NAMALWA (cell line): ENCODE measurements at places on chromosomes 12 and 14.

- DNase-seq, result no peak
These were observed 151.0 kb upstream of the NAV3 start for GRCh38 chr12:77679686-77680085.

- DNase-seq, result peak; percentile 87
These were observed at the start of gene RILPL2 for GRCh38 chr12:123436017-123436964. RILPL2 (minus strand) TSS chr12:123436684; CDS start chr12:123436420, 264 bp downstream.

DNA sequence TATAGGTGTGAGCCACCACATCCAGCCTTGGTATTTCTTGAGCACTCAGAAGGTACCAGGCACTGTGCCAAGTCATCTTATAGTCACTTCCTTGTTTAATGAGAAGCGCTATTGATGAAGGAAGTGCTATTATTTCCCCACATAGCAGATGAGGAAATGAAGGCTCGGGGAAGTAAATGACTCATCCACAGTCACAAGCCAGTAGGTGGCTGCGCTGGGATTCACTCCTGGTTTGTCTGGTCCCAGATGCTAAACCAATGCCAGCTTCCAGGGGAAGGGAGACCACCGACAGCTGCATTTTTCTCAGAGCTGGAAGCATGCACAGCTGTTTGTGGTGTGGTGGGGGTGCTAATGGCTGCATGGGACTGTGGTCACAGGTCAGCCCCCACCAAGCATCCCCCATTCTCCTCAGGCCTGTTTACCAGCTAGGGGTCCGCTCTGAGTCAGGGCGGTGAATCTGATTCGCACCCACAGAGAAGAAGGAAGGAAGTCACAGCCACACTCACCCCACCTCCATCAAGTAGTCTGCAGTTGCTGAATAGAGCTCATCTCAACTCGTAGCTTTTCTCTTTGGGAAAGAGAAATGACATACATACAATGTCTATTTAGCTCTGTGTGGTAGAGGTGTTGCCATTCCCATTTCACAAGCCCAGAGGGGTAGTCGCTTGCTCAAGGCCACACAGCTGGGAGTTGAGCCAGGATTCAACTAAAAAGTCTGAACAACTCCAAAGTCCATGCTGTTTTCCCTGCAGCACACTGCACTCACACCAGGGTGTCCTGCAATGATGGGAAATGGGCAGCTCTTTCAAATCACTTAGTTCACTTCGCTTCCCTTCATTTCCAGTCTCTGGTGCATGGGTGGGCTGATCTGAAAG is 6.3 kb upstream of the LTBP2 start:
- peak; percentile 54 for DNase-seq

GRCh38 chr12:16884819-16885218 is 278.9 kb upstream of the LMO3 start:
- DNase-seq, result no peak

DNA sequence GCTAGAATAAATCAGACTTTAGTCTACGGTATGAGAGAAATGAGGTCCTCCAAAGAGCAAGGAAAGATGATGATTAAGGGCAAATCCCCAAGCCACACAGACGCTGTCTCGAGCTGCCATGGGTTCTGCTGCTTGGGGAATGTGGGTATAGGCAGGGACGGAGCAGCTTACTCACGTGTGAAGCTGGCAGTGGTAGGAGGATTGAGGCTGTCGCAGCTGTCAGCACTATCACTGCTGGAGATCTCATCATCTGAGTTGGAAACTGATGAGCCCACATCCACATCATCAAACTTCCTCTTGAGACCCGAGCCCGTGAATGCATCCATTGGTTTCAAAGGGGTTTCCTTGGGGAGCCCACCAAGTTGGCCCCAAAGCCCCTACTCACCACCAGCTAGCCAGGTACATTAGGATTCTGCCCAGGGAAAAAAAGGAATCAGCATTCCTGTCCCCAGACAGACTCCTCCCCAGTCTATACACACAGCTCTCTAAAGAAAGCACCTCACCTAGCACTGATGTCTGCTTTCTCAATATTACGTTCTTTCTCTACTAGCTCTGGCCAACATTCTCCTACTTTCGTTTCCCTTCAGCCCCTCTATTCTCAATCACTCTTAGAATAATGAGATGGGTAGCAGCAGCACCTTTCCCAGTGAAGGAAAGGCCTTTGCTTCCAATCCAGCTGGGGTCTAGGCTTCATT is 7.0 kb downstream of the CSRNP2 start:
- DNase-seq, result no peak

DNA sequence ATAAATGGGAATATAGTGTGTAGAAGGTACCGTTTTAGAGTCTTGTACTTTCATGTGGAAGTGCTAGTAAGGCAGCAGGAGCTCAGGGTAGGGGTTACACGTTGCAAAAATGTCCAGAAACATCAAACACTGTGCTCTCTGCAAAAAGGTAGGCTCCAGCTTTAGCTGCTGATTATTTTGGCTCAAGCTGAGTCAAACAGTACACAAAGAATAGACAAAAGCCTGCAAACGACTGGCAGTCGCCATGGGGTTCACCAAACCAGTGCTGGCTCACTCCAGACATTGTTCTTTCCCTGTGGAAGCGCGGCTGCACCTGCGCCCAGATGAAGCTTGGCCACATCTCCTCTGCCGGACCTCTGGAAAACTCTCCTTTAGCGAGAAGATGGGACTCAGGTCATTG is 45.3 kb upstream of the NAA30 start:
- DNase-seq, result no peak

GRCh38 chr14:67442139-67442906 is 30.4 kb upstream of the PLEK2 start:
- no peak for DNase-seq

DNA sequence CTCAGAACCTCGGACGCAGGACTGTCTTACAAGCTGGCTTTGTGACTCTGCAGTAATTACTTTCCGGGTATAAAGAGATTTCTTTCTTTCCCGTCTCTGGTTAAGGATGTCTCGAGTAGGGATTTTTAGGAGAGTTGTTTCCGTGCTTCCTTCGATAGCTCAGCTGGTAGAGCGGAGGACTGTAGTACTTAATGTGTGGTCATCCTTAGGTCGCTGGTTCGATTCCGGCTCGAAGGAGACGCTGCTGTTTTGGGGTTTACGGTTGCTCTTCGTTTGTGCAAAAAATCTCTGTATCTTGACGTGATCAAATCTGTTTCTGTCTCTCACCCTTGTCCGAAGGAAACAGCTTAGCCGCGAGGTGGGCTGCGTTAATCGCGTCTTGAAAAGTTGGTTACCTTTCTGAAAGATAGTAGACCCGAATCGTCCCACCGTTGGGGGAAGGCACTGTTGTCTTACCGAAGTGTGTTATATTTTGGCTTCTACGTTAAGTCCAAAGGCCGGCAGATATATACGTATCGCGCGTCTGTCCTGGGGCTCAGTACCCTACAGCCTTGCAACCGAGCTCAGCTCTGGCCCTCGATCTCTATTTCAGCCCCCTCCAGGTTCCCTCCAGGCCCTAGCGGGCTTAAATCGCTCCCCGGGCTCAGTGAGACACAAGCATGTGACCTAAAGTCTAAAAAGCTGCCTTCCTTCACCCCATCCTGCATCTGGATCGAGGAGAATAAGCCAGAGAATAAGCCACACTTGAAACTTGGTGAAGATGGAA is 1.1 kb upstream of the RNASE4 start:
- DNase-seq, result peak; percentile 94

GRCh38 chr14:101473795-101474562 is 87.3 kb upstream of the DIO3 start:
- DNase-seq, result no peak

DNA sequence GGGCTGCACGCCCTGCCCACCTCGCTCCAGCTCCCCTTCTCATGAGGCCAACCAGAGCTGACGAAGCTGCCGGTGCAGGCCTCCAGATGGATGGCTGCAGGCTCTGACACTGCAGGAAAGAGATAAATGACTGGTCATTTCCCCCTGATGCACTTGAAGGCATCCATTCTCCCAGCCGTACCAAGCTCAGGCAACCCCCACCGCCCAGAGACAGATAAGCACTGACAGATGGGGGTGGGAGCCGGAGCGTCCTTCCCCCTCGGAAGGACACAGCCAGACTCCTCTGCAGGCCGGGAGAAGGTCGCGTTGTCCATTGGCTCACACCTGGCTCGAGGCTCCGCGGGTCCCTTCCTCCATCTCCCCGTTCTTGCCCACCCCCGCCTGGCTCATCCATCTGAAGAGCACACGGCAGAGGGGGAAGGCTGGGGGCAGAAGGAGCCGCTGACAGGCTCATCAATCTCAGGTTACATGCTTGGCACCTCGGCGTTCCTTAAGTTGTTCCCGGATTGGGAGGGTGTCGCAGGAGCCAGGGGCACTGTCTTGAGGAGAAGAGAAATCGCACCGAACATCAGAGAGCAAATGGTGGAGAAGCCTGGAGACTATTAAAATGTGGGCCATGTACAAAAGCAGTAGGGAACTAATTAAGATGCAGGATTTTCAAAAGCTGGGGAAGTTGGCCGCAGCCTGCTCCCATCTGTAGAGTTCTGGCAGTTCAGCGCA is 151.6 kb downstream of the DPF3 start:
- DNase-seq, result no peak

DNA sequence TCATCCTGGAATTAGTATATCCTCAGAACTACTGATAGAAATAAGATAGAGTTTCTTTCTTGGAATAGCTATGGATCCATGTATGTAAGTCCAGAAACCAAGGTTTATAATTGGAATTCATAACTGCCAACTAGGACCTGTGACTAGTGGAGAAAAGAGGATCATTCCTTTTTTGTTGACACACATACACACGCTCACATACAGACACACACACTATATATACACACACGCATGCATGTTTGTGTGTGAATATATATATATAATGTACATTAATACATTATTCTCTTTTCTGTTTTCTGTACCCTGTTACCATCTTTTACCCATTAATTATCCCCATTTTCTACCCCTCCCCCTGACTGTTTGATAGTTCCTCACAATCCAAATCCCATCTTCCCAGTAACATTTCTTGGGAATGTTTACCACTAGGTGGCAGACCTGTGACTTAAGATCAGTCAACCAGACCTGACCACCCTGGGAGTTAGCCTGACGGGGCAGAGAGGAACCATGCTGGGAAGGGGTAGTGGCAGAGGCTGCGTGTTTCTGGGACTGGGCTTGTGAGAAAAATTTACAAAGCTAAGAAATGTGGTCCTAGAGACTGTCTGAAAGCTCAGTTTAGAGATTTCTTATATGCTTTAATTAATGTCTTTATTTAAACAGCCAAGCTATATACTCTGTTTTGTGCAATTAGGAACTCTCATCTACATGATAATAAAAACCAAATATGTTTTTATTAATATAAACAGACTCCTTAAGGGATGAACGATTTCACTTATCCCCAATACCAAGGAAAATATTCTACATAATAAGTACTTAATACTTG is 308.0 kb downstream of the PPFIA2 start:
- peak; percentile 42 for DNase-seq

DNA sequence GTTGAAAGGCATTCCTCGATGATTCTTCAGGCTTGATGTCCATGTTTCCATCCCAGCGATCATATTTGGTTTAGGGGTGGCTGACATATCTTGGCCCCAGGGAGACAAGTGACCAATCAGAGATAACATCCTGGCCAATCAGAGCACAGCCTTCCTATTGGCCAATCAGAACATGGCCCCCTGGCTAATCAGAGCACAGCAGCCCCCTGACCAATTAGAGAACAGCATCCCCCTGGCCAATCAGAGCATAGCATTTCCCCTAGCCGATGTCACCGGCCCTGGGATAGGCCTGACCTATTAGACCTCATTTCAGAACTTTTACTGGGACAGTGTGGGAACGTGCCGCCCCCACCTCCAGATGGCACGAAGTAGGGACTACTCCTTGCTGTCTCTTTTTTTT is 182.2 kb downstream of the AACS start:
- peak; percentile 30 for DNase-seq

DNA sequence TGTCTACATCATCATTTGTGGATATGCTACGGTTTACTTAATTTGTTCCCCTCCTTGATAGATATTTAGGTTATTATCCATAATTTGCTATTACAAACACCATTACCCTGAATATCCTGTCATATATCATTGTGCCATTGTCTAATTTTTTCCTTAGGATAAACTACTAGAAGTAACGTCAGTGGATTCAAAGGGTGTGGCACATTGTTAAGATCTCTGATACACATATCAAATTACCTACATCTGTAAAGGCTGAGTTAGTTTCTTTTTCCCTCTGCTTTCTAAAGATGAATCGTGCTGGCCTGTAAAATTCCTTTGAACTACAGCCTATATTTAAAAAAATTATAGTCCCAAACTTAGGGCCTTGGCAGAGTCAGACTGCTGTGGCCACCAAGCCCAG is 53.9 kb upstream of the STRN3 start:
- no peak for DNase-seq

DNA sequence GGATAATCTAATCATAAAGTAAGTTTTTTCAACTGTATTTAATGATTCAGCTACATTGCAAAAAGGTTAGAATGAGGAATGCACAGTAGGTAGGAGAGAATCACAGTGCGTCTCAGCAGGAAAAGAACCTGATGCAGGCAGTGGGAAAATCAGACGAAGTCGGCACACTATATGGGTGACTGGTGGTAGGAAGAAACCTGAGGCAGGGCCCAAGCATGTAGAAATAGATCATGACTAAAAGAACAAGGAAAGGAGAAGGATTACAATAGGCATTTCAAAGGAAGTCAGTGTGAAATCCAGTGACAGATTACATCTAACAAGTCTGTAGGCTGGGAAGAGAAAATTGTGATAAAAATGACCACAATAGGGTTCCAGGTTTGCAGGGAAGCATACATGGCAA is 267.0 kb downstream of the MED13L start:
- no peak for DNase-seq

GRCh38 chr14:35553808-35554207 is 19.8 kb downstream of the INSM2 start:
- no peak for DNase-seq

DNA sequence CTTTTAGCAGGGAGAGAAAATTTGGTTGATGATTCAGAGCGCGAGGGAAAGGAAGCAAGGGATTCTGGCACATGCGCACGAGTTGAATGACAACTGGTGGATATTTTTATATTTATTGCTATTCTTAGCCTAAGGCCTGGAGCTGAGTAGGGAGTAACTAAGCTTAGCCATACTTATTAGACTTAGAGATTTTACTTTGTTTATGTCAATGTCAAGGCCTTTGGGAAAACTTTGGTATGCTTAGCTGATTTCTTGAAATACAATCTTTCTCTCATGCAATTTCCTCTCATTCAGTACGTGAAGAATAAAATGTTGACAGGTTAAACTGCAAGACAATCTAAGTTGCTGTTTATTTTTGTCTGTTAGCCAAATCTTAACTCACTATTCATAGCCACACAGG is 101.1 kb downstream of the CRADD start:
- no peak for DNase-seq

GRCh38 chr12:53755451-53755891 is 3.7 kb upstream of the CISTR start:
- DNase-seq, result peak; percentile 54

DNA sequence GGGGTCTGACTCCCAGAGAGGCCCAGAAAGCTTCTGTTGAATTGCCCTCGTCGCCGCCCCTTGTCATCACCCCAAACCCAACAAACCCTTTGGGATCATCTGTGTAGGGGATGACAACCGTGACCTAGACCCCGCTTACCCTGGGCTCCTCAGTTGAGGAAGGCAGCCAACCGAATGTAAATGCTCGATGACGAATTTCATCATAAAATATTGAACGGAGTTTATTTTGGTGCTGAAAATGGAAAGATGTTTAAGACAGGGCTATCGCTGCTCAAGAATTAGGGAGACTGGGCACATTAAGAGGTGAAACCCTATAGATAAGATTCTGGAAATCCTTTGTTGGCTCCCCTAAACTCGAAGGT is 512 bp downstream of the ACTR10 start:
- no peak for DNase-seq
